ENCODE measurements at places on chromosomes 6 and 20.

DNA sequence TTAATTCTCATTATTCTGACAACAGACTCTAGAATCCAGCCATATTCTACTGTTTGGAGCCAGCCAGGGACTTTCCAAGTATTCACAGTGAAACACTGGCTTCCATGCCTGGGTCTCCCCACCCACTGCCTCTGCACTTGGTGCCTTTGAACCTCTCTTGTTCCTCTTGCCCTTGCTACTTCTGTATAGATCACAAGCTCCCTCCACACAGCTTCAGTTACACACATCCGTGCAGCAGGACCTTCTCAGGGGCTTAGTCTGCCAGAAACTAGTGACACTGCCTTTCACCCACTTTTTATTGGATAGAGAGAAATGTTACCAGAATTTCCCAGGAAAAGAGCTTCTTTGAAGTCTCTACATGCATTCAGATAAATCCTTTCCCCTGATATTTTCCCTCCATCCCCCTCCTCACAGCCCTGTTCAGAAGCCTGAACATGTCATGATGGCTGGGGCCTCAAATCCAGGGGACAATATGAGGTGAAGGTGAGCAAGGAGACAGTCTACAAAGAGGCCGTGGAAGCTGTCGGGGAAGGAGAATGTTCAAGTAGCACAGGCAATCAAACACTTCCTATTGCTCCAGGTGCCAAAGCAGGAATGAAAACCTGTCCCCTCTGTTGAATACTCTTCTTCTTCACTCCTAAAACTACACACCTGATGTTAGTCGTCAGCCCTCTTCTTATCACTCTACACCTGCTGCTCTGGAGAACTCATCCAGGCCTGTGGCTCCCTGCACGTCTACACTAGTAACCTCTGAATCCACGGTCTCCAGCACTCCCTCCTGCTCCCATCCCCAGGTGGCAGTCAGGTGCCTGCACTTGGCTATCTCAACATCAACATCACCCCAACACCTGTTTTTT is 20.2 kb upstream of the HLA-DOA start:
- no peaks in the 10 kb centered on the region for H3K36me3 ChIP-seq
- H3K4me3 ChIP-seq, result no peak overlapping the region
- peaks cover 3% of the 10 kb centered on the region for H3K27me3 ChIP-seq
- no peak for DNase-seq
- H3K4me1 ChIP-seq, result no peaks in the 10 kb centered on the region
- no peak overlapping the region for H3K27ac ChIP-seq

GRCh38 chr6:16277101-16277981 is 39.0 kb downstream of the GMPR start:
- H3K4me3 ChIP-seq, result no peak overlapping the region
- DNase-seq, result no peak
- no peak overlapping the region for H3K27ac ChIP-seq
- H3K36me3 ChIP-seq, result peaks cover 10% of the 10 kb centered on the region

DNA sequence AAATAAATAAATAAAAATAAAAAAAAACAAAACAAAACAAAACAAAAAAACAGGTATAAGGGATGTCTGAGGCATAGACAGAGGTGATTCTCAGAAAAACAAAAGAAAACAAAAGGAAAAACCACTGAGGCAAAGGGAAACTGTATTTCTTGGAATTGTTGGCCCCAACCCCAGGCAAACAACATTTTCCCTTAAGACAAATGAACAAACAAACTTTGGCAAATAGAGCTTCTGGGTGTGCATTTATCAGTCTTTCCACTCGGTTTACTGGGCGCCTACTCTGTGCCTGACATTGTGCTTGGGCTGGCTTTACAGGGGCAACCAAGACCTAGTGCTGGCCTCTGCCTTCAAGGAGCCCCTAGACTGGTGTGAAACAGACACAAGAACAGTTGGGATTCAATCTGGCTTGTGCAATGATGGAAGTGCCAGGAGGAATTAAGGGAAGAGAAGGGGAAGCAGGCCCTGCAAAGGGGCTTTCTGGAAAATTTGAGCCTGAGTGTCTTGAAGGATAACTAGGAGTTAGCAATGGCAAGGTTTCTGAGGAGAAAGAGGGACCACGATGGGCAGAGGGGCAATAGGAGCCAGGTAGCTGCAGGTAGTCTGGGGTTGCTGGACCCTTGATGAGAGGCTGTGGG is 33.8 kb upstream of the IER3 start:
- DNase-seq, result no peak
- no peaks in the 10 kb centered on the region for H3K36me3 ChIP-seq
- H3K27ac ChIP-seq, result no peak overlapping the region
- H3K4me3 ChIP-seq, result no peak overlapping the region

- H3K4me3 ChIP-seq, result no peak overlapping the region
- no peak overlapping the region for H3K27ac ChIP-seq
- H3K4me1 ChIP-seq, result no peaks in the 10 kb centered on the region
- peaks cover 81% of the 10 kb centered on the region for H3K36me3 ChIP-seq
- no peaks in the 10 kb centered on the region for H3K27me3 ChIP-seq
Measured at GRCh38 chr20:64010711-64011237, 25.2 kb upstream of the C20orf204 start.

Data from spinal cord (tissue), 10 donors.